ENCODE measurements at places on chromosomes 16 and 17.

GRCh38 chr17:19309701-19310100, 52.8 kb downstream of the B9D1 start:
- DNase-seq, result no peak

DNA sequence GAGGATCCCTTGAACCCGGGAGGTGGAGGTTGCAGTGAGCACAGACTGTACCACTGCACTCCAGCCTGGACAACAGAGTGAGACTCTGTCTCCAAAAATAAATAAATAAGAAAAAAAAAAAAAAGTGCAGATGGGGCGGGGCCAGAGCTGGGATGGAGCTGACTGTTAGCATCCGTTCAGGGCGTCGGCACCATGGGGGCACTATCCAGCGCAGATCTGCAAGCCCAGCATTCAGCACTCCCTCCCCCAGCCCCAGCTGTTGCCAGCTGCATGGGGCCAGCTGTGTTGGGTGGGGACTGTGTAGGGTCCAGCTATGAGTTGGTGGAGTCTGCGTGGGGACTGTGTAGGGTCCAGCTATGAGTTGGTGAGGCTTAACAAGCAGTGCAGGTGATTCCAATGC, 13.3 kb downstream of the GPRC5C start:
- DNase-seq, result no peak

DNA sequence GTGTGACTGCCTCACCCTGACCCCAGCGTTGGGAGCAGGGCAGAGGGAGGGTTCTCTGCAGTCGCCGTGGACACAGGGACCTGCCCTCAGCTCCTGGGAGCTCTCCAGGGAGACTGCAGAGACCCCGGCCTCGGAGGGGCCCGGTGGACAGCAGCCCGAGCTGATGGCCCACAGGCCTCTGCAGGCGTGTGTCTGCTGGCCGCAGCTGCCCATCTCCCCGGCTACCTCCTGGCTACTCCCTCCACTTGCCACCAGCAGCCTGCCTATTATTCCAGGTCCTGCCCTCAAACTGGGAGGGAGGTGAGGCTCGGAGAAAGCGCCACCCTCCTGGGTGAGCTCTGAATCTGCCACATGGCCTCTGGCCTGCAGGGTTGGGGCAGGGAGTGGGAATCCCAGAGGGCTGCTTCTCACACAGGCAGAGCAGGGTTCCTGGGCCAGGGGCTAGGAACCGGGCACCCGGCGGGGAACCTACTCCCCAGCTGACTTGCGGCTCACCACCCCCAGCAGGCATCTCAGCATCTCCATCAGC, 7.2 kb downstream of the SLC16A5 start:
- DNase-seq, result no peak

DNA sequence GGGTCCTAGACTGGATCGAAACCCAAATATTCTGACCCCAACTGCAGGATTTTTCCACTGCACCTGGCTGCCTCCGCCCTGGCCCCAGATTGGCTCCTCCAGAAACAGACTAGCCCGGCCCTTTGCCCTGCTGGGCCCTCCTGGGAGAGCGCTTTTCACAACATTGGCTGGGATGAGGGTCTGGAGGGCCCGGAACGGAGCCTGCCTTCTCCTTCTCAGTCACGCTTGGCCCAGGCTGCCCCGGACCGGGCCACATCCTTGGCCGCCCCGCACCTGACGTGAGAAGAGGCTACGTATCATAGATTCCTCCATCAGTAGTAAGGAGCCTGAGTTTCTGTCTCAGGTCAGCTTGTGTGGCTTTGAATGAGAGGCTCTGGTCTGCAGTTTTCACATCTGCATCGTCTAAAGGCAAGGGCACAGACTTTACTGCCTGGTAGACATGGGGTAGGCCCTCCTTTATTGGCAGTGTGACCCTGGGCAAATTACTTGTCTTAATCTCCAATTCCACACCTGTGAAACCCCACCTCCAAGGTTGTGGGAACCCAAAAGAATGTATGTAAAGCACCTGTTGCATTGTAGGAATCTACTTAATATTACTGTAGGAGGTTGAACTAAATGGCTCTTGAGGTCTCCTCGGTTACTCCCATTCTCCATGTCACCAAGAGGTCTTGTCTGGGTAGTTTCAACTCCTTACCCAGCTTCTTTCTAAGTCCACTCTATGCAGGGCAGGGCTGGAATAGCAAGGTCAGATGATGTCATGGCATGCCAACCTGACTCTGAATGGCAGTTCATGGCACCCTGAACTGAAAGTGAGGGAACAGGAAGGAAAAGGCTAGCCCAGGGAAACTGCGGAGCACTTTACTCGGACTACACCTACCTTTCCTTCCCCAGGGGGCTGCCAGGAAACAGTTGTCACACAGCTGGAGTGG, 661 bp downstream of the LRRC3C start:
- no peak for DNase-seq

GRCh38 chr16:53092284-53092683, 37.5 kb downstream of the CHD9 start:
- DNase-seq, result no peak

GRCh38 chr17:29857823-29858222, 72.2 kb downstream of the SSH2 start:
- no peak for DNase-seq

- no peak for DNase-seq
These were observed 669.3 kb downstream of the WWOX start for GRCh38 chr16:78768718-78769117.

GRCh38 chr17:55580596-55581133, 69.4 kb upstream of the SMIM36 start:
- no peak for DNase-seq

- DNase-seq, result no peak
These were observed 60.9 kb upstream of the ZNF469 start for GRCh38 chr16:88321635-88322499.

- DNase-seq, result no peak
These were observed 637 bp downstream of the PLCG2 start for GRCh38 chr16:81779536-81780320.

DNA sequence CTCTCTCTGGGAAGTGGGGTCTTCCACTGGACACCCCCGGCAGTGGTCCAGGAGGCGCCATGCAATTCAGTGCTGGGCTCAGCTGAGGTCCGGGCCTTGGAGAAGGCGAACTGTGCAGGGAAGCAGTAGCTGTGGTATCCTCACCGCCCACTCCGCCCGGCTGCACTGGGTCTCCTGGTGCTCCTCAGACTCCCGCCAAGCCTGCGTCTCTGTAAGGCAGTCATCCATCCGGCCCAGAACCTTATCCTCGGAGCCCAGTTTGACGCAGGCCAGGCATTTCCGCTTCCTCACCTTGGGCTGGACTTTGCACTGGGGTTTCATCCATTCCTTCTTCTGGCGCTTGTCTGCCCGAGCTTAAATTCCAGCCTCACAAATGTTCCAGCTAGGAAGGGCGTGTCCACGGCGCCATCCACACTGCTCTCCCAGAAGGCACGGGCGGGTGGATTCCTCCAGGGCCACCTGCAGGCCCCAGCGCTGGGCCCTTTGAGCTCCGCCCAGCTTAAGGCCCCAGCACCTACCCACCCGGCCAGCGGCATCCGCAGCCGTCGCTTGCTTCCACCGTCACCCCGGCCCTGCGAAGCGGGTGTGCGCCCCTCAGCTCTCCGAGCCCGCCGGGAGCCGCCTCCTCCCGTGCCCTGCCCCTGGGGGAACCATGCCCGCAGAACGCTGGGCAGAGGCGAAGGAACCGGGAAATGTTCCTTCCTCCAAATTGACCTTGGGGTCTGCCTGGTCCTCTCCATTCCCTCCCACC, 1884.8 kb downstream of the TP53TG3F start:
- no peak for DNase-seq

GRCh38 chr17:79011451-79012147, 2.0 kb upstream of the CANT1 start:
- DNase-seq, result no peak

DNA sequence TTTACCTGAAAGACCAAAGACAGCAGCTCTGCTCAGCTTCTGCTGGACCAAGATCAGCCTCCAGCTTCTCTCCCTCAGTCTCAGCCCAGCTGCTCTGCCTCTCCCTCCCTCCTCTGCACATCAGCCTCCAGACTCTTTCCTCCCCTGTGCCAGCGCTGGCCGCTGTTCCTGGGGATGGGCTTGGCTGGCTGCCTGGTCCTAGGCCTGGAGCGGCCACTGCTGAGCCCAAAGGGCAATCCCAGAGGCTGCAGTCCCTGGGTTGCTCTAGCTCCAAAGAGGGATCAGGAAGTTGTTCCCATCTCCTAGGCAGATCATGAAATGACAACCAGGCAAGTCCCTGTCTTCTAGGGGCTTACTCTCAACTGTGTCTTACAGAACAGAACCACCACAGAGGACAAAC, 31.3 kb downstream of the DCUN1D3 start:
- DNase-seq, result no peak

DNA sequence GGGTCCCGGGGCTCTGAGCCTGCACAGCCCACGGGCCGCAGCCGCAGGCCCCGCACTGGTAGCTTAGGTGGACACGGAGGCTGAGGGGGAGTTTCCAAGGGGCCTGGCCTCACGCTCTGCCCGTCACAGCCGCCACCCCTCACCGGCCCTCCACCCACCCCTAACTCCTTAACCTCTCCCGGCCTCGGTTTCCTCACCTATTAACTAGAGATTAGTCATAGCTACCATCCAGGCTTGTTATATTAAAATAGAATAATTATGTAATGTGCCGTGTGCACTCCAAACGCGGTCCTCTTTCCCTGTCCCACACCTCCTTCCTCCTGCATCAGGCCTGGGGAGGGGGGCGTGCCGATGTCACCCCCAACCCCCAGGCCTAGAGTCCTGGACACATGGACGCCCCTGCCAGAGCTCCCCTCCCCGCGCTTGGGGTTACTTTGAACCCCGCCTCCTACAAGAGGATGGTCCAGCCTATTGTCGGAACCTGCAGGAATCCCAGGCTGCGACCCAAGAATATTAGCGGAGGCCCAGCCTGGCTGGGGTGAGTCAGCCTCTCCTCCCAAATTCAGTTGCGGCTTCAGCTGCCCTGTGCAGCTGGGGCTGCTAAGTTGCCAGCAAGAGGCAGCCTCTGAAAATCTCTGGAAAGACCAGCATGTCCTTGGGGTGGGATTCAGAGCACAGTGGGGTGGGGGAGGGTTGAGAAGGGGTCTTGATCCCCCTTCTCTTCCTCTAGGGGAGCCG, 17.3 kb downstream of the SOCS3 start:
- no peak for DNase-seq

DNA sequence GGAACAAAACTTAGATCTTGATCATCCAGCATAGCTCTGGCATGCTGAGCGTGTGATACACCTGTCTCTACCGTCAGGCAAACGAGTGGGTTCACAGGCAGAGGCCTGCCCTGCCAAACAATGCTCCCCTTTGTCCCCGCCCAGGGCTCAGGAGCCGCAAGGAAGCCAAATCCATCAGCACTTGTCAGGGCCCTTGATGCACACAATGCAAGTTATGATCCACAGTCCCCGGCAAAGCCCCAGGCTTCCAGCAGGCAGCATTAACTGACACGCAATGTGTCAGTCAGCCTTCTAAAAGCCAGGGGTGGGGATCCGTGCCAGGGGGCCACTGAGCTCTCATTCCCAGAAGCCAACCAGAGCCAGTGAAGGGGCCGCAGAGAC, 460.9 kb downstream of the SLC39A11 start:
- DNase-seq, result no peak

GRCh38 chr16:11140466-11140865, 115.5 kb downstream of the SOCS1 start:
- DNase-seq, result no peak

DNA sequence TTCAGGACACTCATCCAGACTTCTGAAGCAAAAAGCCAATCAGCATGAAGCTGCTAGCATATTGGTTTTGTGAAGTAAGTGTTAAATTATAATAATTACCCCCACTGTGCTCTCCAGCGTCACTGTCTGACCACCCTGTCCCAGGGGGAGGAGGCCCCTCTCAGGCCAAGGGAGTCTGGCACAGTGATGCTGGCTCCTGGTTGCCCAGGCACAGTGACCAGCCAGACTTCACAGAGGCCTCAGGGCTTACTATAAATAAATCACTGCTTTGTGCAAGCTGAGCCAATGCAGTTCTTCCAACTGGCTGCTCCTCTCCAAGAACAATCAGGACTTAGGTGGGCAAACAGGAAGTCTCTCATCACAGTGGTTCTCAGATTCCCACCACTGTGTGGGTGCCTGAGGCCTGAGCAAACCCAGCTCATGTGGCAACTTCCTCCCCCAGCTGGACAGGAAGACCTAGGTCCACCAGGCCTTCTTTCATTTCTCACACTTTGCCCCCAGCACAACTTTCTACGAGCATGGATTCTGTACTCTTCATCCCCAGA, 1.7 kb upstream of the DBNDD1 start:
- DNase-seq, result no peak

- DNase-seq, result no peak
These were observed 25.8 kb upstream of the HS3ST2 start for GRCh38 chr16:22788193-22788530.

DNA sequence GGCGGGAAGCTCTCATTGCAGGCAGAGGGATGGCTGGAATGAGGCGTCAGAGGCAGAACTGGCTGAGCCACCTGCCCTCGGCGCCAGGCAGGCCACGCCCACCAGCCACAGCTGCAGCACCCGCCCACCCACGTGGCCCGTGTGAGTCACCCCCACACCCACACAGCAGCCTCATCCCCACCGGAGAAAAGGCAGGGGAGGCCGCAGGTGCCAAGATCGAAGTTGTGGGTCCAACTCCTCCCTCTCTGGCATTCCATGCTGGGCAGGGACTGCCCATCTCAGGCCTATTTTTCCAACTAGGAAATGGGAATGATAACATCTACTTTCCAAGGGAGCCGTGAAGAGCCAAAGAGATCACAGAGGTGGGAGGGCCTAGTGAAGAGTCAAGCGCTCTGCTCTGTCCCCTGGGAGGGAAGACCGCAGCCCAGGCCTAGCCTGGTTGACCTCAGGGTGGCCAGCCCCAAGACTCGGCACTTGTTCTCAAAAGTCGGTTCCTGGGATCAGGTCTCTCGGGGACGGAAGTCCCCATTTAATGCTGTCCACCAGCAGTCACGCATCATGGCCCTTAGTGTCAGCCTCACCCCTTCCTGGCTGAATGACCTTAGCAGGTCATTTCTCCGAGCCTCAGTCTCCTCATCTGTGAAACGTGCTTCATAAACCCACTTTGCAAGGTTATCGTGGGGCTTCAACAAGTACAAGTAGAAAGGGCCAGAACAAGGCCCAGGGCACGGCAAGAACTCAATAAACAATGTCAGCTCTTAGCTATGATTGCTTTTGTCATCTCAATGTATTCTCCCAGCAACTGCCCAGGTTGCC, at the start of gene TRPV3:
Gene TRPV3 (minus strand): TSS at position 45 of the 816 bp plus-strand sequence. CDS start 2,962 bp downstream, outside the sequence.
- peak; percentile 33 for DNase-seq

- no peak for DNase-seq
These were observed 22.5 kb downstream of the METRNL start for GRCh38 chr17:83101805-83102480.

GRCh38 chr17:8221663-8222379, 11.4 kb upstream of the AURKB start:
- DNase-seq, result peak; percentile 62

DNA sequence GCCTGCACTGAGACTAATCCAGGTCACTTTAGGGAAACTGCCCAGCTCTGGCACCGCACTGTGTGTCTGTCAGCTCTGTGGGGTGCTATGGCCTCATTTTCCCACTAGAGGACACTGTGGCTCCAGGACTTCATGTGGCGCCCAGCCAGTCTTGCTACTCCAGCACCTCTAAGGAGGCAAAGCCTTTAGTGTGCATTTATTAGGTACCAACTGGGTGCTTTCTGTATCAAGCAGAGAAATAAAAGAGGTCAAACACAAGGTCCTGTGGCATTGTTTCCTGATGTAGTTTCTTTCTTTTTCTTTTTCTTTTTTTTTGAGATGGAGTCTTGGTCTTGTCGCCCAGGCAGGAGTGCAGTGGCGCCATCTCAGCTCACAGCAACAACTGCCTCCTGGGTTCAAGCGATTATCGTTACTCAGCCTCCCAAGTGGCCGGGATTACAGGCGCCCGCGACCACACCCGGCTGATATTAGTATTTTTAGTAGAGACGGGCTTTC, 12.5 kb upstream of the RHBDL3 start:
- no peak for DNase-seq

- DNase-seq, result no peak
These were observed 144.4 kb downstream of the HAPSTR1 start for GRCh38 chr16:9235867-9236266.

Measured in stimulated activated CD8-positive, alpha-beta memory T cell treated with anti-CD3 and anti-CD28 coated beads, Interleukin-7, amount 100 ng/mL, for 48 hours (primary cell).